ENCODE measurements at places on chromosomes 13 and 19.

GRCh38 chr19:32450217-32450616 lies 44.6 kb downstream of the DPY19L3 start:
- DNase-seq = no peak

GRCh38 chr19:5107432-5108122 lies 138.7 kb downstream of the KDM4B start:
- no peak for DNase-seq

GRCh38 chr13:42047561-42048341 lies 697 bp upstream of the DGKH start:
- no peak for DNase-seq

- no peak for DNase-seq
Observed at GRCh38 chr19:31290931-31291590, 58.2 kb downstream of the TSHZ3 start.

GRCh38 chr19:12669270-12670158 lies 2.9 kb downstream of the WDR83 start:
- DNase-seq = peak; percentile 72

DNA sequence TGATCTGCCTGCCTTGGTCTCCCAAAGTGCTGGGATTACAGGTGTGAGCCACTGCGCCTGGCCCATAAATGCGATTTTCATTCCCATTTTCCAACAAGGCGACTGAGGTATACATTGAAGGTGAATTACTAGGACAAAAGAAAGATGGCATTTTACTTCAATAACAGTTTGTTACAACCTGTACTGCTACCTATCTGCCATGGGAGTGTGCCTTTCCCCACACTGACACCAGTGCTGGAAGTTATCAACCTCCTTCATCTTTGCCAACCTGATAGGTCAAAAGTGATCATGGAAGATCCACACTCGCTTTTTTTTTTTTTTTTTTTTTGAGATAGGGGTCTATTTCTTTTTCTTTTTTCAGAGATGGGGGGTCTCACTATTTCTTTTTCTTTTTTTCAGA lies 11.0 kb downstream of the CRX start:
- no peak for DNase-seq

- DNase-seq = no peak
Observed at GRCh38 chr19:17775245-17775927, 19.6 kb upstream of the B3GNT3 start.

GRCh38 chr13:99796175-99796819 lies 175.3 kb downstream of the ZIC5 start:
- no peak for DNase-seq

GRCh38 chr13:114067381-114067885 lies 65.0 kb downstream of the RASA3 start:
- DNase-seq = no peak

- DNase-seq = no peak
Observed at GRCh38 chr19:34540811-34541557, 59.4 kb downstream of the WTIP start.

DNA sequence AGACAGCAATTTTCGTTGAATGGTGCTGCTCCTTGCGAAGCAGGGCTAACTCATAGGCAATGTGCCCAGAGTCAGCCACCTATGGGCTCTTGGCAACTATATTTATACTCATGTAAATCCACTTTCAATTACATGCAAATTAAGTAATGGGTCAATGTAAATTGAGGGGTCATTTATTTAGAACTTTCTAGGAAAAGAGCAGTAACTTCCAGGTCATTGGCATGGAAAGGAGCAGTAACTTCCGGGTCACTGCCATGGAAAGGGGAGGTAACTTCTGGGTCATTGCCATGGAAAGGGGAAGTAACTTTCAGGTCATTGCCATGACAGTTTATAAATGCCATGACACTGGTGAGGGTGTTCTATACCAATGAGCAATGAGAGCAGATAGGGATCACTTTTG lies 11.6 kb downstream of the KLK4 start:
- no peak for DNase-seq

DNA sequence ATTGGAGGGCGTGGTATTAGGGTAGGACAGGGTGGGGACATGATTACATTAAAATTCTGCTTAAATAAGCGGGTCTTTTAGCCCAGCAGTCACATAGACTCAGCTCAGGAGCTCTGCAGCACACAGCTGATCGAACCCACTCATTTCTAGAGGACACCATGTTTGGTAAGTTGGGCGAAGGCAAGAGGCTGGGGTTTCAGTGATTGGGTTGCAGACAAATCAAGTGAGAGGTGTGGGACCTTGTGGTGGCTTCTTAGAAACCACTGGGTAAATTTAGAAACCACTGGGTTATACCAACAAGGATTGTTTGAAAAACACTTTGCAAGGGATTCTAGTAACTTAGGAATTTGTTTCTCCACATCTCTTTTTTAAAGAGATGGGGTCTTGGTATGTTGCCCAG lies at the start of gene LEUTX:
Gene LEUTX, plus strand, starts transcription at position 92 of the 400 bp plus-strand sequence. Its CDS starts 67 bp downstream, at position 159.
- DNase-seq = no peak

- DNase-seq = no peak
Observed at GRCh38 chr13:27000686-27001085, 170.9 kb downstream of the USP12 start.

DNA sequence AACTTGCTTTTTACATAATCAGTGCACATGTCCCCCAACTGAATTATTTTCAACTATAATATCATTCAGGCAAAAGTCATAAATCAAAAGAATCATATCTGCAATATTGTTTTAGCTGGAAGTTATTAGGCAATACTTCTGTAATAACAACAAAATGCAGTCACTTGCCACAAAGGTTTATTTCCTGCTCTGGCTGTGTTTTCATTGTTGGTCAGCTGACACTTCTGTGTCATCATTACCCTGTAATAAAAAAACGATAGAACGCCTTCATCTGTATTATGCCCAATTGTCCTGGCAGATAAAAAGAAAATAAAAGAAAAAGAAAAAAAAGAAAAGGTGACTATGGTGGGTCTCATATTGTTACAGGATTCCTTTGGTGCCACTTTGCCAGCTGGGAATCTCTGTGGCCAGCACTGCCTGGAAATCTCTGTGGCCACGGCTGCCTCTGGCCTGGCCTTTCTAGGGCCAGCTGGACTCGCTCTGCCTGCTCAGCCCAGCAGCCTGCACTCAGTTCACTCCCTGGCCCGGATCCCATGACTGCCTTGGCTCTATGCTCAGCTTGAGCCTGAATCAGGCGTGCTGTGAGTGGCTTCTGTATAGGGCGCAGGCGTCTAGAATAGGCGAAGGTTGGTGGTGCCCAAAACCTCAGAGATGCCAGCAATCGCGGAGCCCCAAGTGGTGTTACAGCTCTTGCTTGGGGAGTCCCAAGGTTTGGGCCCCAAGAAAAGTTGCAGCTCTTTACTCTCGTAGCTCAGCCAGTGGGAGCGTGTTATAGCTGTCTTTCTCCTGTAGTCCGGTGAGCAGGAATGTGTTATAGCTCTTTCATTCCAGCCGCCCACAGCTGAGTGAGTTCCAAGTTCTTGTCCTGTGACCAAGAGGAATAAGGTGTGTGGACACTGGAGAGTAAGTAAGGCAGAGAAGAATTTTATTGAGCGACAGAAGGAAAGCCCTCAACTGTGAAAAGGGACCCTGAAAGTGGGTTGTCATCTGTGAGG lies 1227.1 kb downstream of the SLITRK1 start:
- no peak for DNase-seq

- no peak for DNase-seq
Observed at GRCh38 chr19:34497112-34497805, 15.7 kb downstream of the WTIP start.

DNA sequence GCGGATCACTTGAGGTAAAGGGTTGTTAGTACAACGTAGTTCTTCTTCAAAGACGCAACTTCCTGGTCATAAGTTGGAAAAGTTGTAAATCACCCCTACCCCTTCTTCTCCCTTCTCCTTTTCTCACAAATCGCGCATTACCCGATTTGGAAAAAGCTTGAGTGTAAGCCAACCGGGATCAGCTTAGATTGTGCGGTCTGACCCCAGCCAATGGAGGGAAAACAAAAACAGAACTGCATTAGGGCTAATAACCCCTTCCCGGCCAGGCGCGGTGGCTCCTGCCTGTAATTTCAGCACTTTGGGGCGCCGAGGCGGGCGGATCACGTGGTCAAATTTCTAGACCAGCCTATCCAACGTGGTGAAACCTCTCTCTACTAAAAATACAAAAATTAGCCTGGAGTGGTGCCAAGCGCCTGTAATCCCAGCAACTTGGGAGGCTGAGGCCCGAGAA lies 806 bp downstream of the ZNF90 start:
- no peak for DNase-seq

- DNase-seq = no peak
Observed at GRCh38 chr19:53586277-53586691, 45.5 kb upstream of the DPRX start.

DNA sequence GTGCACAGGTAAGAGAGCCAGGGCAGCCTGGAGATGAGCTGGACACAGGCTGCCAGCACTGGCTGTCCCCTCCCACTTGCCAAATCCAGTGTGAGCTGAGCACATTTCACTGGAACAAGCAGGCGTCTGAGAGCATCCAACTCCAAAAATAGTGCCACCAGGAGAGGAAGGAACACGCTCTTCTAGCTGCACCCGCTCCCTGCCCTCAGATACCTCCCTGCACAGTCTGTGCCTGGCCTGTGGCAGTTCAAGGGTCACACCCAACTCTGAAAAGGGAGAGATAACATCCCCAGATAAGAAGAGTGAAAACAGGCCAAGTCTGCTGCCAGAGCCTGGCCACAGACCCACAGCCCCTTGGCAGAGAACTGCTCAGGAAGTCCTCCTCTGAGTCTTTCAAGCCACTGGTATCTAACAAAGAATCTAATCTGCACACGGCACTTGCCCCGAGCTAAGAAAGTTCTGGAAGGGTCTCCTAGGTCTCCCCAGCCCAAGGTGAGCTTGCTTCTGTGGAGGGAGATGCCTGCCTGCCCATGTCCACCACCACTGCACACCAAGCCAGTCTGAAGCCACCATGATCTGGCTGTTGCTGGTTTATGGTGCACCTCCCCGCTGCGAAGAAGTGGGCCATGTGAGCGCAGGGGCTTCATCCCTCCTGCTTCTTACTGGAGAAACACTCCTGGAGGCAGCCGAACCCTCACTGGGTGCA lies 14.7 kb downstream of the ELL start:
- DNase-seq = no peak

DNA sequence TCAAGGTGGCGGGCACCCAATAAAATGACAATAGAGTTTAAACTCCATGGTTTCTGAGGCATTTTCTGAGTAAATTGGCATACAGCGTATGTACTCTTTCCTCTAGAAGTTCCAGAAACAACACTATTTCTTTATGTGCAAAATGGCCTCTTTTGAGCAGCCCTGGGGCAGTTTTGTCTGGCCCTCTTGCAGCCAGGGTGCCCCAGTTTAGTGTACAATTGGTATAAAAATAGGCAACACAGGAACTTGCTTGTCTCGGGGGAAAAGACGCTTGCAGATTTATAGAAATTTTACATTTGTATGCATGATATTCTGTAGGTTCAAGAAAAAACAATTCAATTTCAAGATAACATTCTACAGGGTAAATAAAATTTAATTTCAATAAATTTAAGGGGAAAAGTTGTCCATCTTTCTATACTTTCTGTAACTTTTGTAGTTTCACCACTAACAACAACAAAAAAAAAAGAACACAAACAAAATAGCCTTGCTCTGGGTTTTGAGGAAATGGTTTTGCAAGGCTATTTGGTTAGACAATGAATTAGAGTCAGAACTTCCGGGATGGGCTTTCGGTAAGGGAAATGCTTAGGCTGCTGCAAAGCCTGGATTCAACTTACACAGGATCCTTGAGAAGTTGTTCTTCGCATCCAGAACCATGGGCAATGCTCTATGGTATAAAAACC lies 45.3 kb downstream of the LRCH1 start:
- no peak for DNase-seq

- DNase-seq = no peak
Observed at GRCh38 chr13:79621902-79622301, 140.9 kb downstream of the NDFIP2 start.

DNA sequence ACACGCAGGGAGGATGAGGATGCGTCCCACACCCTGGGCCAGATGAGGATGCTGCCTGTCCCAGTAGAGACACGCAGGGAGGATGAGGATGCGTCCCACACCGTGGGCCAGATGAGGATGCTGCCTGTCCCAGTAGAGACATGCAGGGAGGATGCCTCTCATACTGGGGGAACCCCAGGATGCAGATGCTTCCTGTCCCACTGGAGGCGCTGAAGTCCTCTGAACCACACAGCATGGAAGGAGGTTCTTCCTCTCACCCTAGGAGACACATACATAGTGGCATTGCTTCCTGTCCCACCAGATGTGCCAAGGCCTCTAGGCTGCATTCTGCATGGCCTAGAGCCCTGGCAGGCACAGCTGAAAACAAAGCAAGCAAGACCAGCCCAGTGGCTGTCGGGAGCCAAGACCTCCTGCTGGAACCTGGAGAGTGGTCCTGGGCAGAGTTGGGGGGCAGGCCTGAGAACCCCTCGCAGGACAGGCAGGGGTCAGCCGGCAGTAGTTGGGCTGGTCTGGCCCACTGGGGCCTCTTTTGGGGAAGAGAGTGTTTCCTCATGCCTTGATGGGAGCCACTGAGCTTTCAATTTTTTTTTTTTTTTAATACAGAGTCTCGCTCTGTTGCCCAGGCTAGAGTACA lies 4.3 kb downstream of the HPN start:
- no peak for DNase-seq

DNA sequence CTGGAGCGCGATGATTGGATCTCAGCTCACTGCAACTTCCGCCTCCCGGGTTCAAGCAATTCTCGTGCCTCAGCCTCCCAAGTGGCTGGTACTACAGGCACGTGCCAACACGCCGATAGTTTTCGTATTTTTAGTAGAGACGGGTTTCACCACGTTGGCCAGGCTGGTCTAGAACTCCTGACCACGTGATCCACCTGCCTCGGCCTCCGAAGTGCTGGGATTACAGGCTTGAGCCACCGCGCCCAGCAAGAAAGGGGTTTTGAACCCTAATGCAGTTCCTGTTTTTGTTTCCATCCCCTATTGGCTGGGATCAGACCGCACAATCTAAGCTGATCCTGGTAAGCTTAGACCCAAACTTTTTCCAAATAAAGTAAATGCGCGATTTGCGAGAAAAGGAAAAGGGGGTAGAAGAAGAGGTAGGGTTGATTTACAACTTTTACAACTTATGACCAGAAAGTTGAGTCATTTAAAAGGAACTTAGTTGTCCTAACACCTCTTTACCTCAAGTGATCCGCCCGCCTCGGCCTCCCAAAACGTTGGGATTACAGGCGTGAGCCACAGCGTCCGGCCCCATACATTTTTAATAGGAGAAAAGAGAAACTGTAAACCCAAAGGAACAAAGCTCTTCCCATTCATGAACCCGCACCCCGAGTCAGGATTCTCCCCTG lies 764 bp downstream of the ZNF626 start:
- DNase-seq = no peak

GRCh38 chr19:911197-912033 lies 1.6 kb downstream of the R3HDM4 start:
- no peak for DNase-seq

DNA sequence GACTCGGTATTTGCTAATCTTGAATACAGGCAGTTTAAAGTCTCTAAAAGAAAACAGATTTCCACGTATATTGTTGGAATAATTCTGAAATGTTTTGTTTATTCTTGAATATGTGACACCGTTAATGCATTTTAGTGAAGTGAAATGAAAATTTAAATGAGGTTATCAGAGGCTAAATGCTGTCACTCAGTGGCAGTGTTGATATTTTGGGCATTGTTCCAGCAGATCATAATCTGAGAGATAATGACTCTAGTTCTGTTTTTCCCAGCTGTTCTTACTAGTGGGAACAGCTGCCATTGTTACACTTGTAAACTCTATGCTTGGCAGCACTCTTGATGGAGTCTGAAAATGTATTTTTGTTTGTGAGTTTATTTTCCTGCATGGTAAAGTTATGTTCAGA lies 365.6 kb upstream of the SLC10A2 start:
- no peak for DNase-seq

GRCh38 chr19:45478454-45479238 lies 10.8 kb downstream of the FOSB start:
- DNase-seq = peak; percentile 84

Data from T1000 (cell line).